Activated CD4-positive, CD25-positive, alpha-beta regulatory T cell (primary cell): ENCODE measurements at places on chromosomes 12 and 14.

DNA sequence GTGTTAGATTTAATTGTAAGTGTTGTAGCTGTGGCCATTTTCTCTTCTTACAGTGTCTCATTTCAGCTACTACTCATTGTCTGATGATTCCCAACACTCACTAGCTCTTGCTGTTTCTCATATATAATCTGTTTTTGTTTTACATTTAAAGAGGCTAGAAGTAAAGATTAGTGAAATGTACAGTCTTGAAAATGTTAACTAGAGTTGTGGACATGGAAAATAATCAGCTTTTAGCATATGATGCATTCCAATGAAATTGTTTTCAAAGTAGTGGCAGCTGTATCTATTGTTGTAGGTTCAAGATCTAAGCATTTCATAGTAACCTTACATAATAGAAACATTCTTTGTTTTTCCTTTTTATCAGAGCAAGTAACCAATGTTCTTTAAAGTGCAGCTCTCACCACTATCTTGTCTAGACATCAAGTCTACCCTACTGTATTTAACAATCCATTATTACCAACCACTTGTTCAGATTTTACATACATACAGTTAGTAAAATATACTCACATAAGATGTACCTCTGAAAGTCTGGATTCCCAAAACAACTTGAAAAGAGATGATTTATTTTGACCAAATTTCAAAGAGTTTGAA, 76.9 kb downstream of the PPHLN1 start:
- no peak for DNase-seq

DNA sequence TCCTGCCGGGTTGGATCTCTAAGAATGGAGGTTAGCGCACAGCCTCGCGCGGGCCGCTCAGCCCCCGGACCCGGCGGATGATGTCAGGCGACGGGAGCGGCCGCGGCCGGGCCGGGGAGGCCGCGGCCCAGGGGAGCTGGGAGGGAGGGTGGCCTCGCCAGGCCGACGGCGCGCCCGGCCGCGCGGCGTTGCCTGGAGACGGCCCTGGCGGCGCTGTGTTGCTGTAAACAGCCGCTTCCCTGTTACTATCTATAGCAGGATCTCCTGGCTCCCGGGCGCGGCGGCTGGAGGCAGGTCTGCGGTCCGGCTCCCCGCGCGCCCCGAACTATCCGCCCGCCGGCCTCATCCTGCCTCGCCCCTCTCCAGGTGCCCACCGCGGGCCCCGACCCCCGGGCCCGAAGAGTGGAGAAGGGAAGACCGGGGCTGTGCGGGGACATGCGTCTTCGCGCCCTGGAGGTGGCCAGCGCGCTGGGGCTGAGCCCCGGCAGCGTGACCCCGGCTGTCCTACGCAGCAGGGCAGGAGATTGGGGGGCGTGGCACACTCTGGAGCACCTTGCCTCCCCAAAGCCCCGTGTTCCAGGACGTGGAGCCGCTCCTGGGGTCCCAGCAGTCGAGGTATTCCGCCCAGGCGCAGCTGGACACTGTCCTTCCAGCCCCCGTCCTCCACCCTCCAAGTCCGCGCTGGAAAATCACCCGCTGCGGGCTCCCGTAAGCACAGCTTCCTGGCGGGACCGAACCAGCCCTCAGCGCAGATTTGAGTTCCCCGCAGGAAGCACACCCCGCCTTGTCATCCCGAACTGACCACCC, 1.4 kb upstream of the FOS start:
- DNase-seq = no peak

DNA sequence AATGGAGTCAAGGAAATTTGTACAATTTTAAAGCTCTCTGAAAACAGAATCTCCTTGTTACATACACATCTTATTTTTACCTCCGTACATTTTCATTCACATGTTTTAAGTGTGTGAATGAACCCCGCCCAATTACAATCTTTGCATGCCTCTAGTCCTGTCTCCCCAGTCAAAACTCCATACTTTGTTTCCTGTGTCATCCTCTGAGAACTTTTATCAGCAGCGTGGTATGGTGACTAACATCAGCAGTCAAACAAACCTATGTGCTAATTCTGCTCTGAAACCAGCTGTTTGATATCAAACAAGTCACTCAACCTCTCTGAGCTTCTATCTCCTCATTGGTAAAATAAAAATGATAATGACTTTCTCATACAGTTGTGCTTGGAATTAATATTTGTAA, 15.8 kb upstream of the ERGIC2 start:
- no peak for DNase-seq

GRCh38 chr12:19465711-19466110, 26.4 kb downstream of the AEBP2 start:
- no peak for DNase-seq

DNA sequence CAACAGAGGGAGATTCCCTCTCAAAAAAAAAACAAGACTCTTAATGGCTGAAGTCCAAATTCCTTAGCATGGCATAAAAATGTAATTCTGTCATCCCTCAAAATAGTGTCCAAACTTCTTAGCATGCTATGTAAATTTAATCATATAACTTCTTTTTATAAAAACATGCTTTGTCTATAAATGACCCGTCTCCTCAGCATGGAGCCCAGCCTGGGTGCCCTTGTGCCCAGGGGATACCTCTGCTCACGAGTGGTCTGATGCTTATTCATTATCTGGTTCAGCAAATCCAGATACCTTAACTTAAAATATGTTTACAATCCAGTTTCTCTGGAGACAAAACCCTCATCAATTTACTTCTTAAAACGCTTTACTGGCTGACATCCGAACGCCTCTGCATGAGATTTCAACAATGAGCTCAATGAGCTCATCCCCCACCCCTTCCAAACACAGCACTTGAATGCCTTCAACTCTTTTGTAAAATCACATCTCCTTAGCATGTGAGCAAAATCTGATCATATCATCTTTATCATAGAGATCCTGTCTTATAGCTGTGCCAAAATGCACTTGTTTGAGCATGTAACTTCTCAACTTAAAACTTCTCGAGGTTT, 15.7 kb downstream of the RTL1 start:
- DNase-seq = no peak

GRCh38 chr14:89613260-89614008, 196.4 kb upstream of the FOXN3 start:
- no peak for DNase-seq

- DNase-seq = no peak
Measured at GRCh38 chr14:24065408-24065807, 6.0 kb upstream of the CPNE6 start.

- no peak for DNase-seq
Measured at GRCh38 chr12:19529951-19530636, 90.8 kb downstream of the AEBP2 start.

DNA sequence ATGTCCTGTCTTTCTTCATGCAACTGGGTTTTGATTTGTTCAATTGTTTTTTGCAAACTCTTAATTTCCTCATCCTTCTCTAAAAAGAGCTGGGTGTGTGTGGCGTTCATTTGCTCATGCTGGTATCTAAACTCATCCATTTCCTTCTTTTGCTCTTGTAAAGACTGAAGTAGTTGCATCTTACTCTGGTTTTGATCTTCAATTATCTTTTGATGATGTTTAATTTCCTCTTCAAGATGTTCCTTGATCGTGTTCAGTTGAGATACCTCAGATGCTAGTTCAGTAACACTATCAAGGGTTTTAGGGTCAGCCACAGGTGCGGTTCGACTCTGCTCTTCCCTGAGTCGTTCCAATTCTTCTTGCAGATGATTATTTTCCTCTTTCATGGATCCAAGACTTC, 34.8 kb downstream of the TRIP11 start:
- no peak for DNase-seq

DNA sequence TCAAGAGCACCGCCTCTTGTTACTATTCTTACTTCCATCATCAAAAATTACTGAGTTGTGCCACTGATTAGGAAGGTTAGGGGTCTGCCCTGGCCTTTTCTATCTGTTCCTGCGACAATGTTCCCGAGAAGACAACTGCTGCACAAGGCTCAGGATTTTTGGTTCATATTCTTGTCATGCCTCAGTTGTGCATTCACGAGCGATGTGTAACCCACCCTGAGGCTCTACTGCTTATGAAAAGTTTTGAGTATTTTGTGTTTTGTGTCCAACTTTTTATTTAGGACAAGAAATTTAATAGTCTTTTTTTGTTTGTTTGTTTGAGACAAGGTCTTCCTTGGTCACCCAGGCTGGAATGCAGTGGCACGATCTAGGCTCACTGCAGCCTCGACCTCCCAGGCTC, 23.1 kb upstream of the LGALS3 start:
- DNase-seq = no peak

DNA sequence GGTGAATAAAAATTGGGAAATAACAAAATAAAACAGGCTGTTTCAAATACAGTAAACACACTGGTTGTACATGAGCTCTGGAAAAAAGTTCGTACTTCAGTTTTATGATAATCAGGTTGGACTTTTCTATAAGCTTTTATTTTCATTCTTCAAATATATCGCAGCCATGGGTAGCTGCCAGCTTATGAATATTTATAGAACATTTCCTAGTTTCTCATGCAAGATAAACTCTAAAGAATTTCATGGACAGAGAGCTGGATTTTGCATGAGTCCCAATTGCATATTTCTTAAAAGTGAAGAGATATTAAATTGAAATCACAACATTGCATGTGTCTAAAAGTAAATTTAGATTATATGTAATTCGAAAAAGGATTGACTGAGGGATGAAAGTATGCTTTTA, 827.6 kb downstream of the SLC6A15 start:
- no peak for DNase-seq

- DNase-seq = no peak
Measured at GRCh38 chr14:74974364-74975058, 19.1 kb upstream of the PGF start.

DNA sequence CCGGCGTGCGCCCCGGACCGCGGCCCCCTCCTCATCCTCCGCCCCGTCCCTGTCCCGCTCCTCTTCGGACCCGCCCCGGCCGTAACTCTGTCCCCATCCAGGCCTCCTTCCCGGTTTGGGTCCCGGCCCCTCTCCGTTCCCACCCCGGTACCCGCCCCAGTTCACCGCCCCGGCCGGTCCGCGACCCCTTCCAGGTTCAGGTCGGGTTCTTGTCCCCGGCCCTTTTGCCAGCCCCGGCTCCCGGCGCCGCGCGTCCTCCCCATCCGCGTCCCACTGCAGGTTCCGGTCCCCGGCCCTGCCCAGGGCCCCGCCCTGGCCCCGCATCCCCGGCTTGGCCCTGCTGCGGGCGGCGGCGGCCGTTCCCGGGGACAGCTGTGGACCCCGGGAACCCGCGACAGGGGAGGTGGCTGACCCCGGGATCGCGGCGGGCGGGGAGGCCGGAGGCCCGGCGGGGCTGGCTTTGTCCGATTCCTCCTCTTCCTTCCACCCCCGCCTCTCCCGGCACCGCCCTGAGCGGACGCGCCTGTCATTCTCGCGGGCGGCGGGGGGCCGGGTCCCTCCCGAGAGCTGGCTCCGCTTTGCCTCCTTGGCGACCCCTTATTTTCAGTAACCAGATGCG, 601 bp downstream of the KLC1 start:
- peak; percentile 41 for DNase-seq

- no peak for DNase-seq
Measured at GRCh38 chr14:69990323-69990722, 111.1 kb downstream of the SMOC1 start.

- no peak for DNase-seq
Measured at GRCh38 chr12:12563290-12563928, 746 bp upstream of the DUSP16 start.

DNA sequence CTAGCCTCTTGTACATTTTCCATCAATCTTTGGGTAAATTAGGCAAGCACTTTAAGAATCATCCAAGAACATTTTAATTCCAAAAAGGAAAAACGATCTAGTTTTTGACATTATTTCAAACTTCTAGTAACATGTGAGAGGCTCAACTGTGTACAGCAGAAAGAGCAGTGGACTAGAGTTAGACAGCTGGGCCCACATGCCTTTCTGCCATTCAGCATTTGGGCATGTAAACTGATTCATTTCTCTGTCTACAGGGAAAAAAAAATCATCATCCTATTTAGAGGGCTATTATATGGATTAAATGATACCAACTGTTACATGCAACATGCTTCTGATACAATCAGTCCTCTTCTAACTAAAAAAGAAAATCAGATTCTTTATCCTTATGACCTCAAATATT, 17.7 kb downstream of the ATP2B1 start:
- no peak for DNase-seq

DNA sequence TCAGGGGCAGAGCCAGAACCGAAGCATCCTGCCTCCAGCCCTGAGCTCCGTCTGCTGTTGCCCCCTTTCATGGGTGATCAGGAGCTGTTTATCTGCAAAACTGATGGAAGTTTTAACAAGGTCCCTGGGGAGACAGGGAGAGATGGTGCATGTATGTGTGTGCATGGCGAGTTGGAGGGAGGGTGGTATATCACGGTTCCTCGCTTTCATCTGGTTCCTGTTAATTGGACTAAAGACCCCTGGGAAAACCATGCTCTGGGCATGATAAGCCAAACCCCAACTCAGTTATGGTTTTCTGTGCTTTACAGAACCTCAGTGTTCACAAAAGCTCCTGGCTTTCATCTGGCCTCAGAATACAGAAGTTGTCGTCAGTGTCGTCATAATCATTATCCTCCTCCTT, 133.6 kb downstream of the KSR2 start:
- DNase-seq = no peak

- DNase-seq = no peak
Measured at GRCh38 chr12:31001581-31002360, 71.9 kb upstream of the DDX11 start.

- DNase-seq = no peak
Measured at GRCh38 chr12:88960213-88960878, 380.1 kb upstream of the KITLG start.

GRCh38 chr12:83700838-83701237, 1014.1 kb downstream of the TMTC2 start:
- no peak for DNase-seq

DNA sequence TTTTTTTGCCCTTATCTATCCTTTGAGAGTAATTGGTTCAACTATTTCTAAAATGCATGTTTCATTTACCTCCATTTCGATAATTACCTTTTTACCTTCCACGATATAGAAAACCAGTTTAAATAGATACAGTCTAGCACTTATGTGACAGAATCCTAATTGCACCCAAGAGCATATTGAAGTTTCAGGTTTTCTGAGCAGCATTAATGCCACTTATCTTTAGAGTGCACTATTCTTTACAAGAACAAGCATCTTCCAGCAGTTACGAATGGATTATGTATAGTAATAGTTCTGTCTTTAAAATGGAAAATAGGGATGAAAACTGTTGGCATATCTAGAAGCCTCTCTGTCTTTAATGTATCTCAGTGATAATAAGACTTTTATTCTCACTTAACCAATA, 82.2 kb upstream of the ATXN7L3B start:
- no peak for DNase-seq

DNA sequence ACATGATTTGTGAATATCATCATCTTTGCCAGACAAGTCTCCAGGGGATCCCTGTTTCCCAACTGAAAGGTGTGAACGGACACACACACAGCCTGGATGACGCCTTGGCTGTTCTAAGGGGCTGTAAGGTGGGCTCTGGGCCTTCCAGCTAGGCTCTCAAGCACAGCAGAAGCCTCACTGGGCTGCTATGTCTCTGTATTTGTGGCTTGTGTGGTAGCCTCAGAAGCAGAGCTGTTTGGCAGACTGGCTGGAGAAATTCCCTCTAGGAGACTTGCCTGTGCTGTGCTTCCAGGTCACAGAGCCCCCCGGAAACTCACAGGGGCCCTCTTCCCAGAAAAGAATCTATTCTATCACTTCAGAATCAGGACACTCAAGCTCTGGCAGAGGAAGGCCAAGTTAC, 21.4 kb downstream of the OTUB2 start:
- no peak for DNase-seq
